ENCODE measurements at places on chromosomes 3 and 15.
A peak's percentile ranks its signal among the peaks of the same experiment; 100 is the strongest.

- no peak for DNase-seq
Observed at GRCh38 chr15:41169781-41170180, 53.7 kb upstream of the INO80 start.

DNA sequence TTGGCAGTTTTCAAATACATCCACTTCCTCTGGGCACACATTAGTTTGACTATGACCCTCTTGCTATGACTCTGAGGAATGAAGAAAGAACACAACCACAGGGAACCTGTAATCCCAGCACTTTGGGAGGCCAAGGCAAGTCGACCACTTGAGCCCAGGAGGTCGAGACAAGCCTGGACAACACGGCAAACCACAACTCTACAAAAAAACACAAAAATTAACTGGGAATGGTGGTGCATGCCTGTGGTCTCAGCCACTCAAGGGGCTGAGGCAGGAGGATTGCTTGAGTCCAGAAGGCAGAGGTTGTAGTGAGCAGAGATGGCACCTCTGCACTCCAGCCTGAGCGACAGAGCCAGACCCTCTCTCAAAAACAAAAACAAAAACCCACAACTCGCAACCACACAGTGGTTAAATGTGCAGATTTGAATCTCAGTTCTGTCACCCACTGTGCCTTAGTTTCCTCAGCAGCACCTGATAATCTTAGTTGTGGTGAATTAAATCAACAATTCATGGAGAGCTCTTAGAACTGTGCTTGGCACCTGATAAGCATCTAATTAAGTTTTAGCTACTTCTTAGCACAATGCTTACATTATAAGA, 65.7 kb downstream of the MYLK start:
- DNase-seq, result no peak

GRCh38 chr3:187150599-187150998, 11.3 kb upstream of the RPL39L start:
- peak; percentile 7 for DNase-seq

GRCh38 chr3:81439108-81439507, 322.3 kb downstream of the GBE1 start:
- DNase-seq, result no peak

- DNase-seq, result no peak
Observed at GRCh38 chr3:133443649-133444422, 44.0 kb downstream of the BFSP2 start.

DNA sequence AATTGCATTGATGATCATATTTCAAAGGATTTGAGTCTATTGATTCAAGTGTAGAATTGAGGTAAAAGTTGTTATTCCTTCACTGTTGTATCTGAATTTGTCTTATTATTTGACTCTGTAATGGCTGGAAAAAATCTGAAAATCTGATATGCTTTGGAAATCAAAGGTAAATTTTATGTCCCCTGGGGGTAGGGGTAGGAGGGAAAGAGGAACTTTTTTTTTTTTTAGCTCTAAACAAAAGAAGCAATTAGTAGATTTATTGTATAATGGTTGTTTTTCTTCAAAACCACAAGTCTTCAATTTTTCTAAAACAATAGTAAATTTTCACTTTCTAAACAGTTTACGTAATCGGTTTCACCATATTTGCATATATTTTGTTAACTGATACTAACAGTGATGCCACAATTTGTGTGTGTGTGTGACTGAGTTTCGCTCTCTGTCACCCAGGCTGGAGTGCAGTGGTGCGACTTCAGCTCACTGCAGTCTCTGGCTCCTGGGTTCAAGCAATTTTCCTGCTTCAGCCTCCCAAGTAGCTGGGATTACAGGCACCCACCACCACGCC, 91.7 kb upstream of the GOLGA6L4 start:
- no peak for DNase-seq

DNA sequence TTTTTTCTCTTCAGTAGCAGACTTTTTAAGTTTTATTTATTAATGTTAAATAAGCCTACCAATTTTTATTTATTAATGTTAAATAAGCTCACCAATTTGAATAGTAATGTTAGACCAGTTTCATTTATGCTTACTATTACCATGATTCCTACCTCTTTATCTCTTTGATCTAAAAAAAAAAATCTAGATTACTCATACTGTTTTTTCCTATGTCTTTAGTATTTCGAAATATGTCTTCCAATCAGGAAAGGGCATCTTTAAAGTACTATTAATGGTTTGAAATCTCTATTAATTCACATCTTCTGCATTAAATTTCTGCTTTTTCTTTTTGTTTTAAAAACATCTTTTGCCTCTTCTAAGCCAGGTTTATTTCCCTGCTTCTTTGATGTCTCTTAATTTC, 27.5 kb upstream of the MAPKBP1 start:
- DNase-seq, result no peak

DNA sequence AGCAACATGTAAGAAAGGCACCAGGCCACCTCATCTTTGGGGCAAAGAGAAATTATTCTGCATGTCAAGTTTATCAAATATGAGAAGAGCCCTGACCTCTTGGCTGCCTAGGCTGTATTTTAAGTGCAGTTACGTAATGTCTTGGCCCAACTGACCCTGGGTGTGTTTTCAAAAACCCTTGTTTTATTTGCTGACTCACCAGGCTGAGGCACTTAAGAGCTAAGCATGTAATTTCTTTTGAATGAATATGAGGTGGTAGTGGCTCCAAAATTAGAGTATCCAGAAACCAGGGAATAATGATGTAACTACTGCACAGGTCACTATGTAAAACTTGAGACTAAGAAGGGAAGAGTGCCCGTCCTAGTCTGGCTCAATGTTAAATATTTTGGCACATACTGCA, 24.3 kb downstream of the PGPEP1L start:
- no peak for DNase-seq

DNA sequence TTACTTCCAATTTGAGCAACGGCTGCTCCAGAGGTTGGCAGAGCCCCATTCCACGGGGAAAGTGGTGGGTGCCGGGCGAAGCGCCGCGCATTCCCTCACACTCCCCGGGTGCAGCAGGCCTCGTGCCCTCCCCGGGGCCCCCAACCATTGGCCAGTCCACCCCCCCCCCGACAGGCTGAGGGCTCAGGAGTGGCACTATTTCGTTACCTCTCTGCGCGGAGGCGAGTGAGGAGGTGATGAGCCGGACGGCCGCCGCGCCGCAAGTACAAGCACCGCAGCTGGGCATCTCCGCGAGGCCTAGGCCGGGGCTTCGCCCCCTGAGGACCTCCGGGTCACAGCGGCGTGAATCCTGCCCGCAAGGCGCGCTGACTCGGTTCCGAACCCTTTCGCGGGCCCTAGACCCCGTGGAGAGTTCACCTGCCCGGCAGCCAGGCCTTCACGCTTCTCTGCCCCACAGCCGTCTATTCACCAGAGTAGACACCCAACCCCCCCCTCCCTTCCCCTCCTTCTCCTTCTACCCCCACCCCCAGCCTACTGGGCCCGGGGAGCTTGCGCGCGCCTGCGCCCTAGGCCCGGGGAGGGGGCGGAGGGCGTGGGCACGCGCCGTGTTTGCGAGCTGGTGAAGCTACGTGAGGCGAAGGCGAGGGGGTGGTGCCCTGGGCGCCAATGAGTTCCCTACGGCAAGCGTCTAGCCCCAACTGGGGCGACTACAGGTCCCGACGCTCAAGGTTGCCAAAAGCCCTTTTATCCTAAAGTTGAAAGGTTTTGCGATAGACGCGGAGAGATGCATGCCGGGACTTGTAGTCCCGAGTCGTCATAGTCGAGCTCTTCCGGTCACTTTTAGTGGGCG, at the start of gene CLPX:
TSS of gene CLPX (minus strand) at position 475 of the 850 bp plus-strand sequence. CDS start at position 286, 189 bp downstream.
- DNase-seq, result peak; percentile 96

DNA sequence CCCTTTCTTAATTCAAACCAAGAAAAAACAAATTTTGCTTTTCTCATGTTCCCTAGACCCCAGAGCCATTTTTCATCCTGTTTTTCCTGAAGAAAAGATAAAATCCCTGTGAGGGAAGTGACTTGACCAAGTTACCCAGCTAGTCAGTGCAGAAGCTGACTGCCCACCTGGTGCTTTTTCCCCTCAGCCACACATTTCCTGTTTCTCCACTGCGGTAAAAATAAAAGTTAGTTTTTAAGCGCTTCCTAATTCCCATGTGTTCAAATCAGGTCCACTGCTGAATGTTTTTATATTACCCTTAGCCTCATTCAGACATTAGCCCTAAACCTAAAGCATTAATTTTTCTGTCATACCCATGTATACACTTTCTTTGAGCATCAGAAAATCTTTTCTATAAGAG, 26.1 kb downstream of the PPP2R3A start:
- DNase-seq, result no peak

DNA sequence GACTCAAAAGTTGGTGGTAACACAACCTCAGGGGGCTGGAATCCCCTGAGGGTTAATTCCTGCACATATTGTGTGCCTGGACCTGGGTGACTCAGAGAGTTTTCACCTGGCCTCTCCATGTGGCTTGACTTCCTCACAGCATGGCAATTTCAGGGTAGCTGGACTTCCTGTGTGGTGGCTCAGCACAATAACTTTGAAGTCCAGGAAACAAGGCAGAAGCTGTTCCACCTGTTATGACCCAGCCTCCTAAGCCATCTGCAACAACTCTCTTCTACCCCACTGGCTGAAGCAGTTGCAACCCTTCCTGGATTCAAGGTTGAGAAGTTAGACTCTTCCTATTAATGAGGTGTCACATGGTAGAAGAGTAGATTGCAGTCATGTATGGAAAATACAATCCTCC, 58.4 kb downstream of the EDEM1 start:
- DNase-seq, result no peak

DNA sequence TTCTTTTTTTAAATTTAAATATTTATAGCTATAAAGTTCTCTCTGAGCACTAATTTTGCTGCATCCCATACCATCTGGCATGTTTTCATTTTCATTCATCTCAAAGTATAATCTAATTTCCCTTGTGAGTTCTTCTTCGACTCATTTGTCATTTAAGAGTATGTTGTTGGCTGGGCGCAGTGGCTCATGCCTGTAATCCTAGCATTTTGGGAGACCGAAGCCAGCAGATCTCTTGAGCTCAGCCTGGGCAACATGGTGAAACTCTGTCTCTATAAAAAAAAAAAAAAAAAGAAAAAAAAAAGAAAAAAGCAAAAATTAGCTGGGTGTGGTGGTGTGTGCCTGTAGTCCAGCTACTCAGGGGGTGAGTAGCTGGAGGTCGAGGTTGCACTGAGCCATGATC, 34.8 kb downstream of the MAP1A start:
- no peak for DNase-seq

DNA sequence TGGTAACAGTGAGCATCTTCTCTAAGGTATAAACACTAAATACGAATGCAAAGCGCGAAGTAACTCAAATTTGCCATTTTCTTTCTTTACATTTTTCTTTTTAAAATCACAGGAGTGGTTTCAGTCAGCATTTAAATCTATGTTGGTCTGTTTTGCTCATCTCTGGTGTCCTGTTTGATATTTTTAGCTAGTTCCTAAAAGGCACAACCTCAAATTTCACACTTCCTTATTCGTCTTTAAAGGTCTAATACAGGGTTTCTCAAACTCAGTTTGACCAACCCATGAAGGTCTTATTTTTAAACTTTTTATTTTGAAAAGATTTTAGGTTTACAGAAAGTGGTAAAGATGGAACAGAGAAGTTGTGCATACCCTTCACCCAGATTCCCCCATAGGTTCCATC, 201.1 kb downstream of the MAGI1 start:
- DNase-seq, result no peak

DNA sequence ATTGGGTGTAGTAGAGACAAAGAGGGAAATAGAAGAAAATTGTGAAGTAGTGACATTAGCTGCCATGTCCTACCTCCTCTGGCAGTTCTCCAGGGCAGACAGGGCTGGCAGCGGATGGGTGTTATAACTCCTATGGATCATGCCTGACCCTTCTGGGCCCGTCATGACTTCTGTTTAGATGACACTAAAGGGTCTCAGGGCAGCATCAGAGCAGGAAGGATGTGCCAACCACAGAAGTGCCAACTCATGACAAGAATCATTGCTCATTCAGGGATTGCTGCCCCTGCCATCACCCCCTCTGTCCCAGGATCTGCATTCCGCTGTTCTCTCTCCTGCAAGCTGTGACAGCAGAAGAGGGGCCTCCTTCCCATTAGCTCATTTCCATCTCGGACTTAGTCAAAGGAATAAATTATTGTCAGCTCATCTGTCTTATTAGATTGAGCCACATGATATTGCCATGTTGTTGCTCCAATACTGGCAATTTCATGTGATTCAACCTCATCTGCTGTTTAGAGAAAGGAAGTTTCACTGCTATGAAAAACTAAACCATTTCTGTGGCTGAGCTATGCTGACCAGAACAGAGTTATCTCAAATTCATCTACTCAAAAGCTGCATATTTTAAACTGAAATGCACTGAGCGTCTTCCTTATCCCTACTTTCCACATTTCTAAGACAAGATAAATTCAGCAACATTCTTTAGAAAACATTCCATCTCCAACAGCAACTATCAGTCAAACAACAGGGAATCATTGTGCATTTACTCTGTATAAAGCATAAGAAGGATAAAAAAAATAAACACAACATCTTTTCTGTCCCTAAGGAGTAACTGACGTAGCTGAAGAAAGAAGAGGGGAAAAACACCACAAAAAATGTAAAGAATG, 271.6 kb downstream of the FHIT start:
- DNase-seq, result peak; percentile 42

- no peak for DNase-seq
Observed at GRCh38 chr3:143121241-143122088, 1.9 kb downstream of the CHST2 start.

GRCh38 chr3:102290241-102290640, 144.6 kb upstream of the ZPLD1 start:
- DNase-seq, result no peak

- peak; percentile 63 for DNase-seq
Observed at GRCh38 chr3:116034086-116034485, 410.8 kb downstream of the GAP43 start.

- peak; percentile 77 for DNase-seq
Observed at GRCh38 chr3:73086071-73086494, 24.6 kb downstream of the EBLN2 start.

DNA sequence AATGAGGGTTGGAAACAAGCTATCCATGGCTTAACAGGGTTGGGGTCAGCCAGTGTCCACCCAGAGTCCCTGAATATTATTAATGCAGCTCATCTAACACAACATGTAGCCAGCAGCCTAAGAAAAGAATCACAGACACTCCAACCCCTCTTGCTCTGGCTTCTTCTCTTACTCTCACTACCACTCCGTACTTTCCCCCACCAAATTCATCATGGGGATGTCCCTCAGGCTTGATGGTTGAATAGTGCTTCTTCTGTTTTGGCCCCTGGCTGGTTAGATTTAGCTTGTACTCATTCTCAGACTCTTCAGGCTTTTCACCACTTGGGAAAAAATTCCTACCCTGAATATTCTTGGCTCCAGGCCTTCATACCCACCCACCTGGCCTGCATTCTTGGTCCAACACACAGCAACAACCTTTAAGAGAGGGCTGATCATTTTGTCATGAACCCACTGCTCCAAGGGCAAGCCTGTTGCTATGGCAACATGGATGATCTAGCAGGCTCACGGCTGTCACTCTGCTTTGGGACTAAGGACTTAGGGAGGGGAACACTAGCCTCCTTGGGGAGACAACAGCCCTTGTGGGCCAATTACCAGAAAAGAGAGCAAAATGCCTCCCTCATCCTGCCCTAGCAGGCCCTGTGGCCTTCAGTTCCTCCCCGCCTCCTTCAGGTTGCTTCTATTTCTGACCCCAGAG, 9.4 kb upstream of the MED12L start:
- DNase-seq, result peak; percentile 38

DNA sequence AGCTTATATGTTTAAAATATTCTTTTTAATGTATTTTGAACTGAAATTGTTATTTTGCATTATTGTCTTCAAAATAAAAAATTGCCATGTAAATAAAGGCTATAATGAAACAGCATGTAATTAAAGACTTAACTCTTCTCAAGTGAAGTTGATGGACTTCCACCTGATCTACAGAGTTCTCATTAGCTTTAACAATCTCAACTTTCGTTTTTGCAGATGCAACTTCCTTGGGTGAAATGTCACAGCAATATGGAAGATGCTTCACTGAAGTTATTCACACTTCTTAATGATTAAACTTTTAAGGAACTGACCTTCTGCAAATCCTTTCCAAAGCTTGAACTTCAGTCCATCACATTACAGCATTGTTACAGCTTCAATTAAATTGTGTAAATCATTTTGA, 63.6 kb downstream of the OSTN start:
- DNase-seq, result no peak
